ENCODE measurements at places on chromosomes 16 and 17. TPM values are rescaled to one million over a fixed set of nuclear protein-coding genes. Genes with fewer than 3 reads are reported as not detected.

The VMO1 gene
- 19.3 TPM for total RNA-seq

The CSH2 gene
- not detected for total RNA-seq

The KIF2B gene
- total RNA-seq = not detected

The ADAM11 gene
- 0.45 TPM for total RNA-seq

The KRTAP4-5 gene
- not detected for total RNA-seq

The GHDC gene
- total RNA-seq = 26.0 TPM

The OTOP2 gene
- total RNA-seq = not detected

The ADGRG1 gene
- 33.0 TPM for total RNA-seq

The CACNG3 gene
- not detected for total RNA-seq

The TSC2 gene
- 92.4 TPM for total RNA-seq

The LPO gene
- total RNA-seq = not detected

The WNT9B gene
- 0.84 TPM for total RNA-seq

The GUCY2D gene
- total RNA-seq = not detected

DNA sequence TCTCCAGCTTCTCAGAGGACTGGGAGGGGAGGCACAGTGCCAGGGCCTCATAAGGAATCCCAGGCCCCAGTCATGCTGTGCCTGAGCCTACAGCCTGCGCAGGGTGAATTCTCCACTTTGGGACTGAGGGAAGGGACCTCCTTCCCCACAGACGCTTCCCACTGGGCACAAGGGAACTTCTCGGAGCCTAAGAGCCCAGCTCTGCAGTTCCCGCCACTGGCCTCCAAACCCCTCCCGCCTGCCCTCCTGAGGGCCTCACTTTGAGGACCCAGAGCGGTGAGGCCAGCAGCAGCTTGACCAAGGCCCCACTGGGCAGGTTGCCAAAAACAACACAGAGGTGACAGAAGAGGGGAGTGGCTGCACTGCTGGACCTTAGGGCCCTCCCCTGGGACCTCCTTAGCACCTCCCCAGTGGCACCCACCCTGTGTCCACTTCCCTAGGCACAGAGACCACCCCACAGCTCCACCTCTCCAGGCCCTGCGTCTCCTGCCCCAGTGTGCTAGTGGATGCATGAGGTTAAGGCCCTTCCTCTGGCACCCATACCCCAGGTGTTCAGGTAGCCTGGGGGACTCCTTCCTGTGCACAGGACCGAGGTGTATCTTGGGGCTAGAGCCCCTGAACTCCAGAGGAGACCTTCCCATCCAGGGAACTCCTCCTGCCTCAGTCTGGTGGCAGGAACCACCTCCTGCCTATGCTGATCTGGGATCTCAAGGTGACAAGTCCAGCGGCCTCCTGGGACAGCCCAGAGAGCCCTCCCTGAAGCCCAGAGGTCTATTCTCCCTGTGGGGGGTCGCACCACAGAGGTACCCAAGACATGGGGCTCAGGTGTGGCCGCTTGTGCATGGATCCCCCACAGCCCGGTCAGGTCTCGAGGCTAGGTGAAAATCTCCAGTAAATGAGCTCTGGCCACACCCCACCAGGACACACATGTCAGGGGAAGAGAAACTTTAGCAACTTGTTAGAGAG, 3.4 kb downstream of the CASKIN2 start:
- DNase-seq = no peak

GRCh38 chr17:77217566-77217965, 76.8 kb downstream of the SEC14L1 start:
- peak; percentile 40 for DNase-seq

- DNase-seq = peak; percentile 83
These were observed 5.8 kb downstream of the PRSS8 start for GRCh38 chr16:31129568-31130335.

DNA sequence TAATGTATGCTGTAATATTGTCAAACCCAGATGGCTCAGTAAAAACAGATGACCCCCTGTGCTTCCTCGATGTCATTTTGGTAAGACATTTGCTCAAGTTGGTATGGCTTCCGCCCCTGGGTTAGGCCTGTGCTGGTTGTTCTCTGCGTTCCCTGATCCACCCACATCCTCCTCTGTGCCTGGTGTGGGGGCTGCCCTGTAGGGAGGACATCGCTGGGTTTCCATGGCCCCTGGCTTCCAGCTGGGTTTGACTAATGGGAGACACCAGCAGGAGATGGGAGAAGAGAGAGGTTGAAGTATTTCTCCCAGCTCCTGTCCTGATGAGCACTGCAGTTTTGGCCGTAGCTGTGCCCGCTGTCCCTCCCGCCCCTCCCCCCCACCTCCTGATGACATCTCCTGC, 4.4 kb upstream of the MFAP4 start:
- DNase-seq = peak; percentile 47

- DNase-seq = no peak
These were observed 98.6 kb downstream of the GNAO1 start for GRCh38 chr16:56289862-56290261.

DNA sequence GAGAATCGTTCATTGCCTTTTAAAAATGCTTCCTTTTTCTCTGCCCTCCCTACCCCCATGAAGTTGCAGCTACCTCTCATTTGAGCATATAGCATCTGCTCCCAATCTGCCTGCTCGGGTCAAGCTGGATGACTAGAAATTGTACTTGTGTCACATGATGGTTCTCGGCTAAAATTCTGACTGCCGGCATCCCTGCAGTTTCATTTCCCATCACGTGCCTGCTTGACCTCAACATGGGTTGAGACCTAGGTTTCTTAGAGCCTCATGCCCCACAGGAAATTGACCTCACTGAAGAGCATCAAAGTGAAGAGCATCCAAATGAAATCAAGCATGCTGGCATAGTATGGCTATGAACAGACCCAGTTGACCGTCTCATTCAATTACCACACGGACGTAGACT, 581.6 kb upstream of the PSMD7 start:
- DNase-seq = no peak

DNA sequence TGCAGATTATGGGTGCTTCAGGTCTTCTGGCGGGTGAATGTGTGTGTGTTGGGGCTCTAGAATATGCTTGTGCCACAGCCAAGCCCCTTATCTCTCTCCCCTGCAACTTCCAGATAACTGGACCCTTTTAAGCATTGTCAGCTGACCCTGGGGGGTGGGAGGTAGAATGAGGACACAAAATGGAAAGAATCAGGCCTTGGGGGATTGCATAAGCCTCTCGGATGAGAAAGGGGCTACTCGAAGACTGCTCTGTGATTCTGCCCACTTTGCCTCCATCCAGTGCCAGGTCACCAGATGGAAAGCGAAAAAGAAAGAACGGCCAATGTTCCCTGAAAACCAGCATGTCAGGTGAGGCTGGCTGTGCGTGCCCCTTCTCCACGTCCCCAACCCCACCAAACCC, 13.8 kb downstream of the THRA start:
- no peak for DNase-seq

- DNase-seq = no peak
These were observed 94.8 kb upstream of the AKTIP start for GRCh38 chr16:53597776-53598175.

GRCh38 chr17:983921-984320, 4.3 kb upstream of the NXN start:
- DNase-seq = no peak

DNA sequence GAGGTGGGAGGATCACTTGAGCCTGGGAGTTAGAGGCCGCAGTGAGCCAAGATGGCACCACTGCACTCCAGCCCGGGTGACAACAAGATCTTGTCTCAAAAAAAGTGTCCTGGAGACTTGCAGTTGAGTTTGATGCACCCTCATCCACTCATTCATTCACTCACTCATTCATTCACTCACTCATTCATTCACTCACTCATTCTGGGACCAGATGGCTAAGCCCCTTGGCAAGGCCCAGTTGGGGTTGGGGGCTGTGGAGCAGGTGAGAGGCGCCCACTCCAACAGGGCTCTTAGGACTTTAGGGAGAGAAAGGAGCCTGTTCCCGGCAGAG, 1.1 kb upstream of the AATK start:
- DNase-seq = no peak

DNA sequence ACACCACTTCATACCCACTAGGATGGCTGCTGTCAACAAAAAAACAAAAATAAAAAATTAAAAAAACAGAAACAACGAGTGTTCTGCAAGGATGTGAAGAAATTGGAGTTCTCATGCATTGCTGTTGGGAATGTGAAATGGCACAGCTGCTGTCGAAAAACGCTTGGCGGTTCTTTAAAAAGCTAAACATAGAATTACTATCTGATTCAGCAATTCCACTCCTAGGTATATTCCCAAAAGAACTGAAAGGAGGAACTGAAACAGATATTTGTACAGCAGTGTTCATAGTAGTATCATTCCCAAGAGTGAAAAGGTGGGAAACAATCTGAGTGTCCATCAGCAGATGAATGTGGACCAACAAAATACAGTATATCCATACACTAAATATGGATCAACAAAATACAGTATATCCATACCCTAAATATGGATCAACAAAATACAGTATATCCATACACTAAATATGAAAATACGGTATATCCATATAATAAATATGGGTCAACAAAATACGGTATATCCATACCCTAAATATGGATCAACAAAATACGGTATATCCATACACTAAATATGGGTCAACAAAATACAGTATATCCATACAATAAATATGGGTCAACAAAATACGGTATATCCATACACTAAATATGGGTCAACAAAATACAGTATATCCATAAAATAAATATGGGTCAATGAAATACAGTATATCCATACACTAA, 8.7 kb downstream of the METTL16 start:
- DNase-seq = no peak

- no peak for DNase-seq
These were observed 12.9 kb downstream of the TRIM37 start for GRCh38 chr17:59093702-59094231.

- DNase-seq = no peak
These were observed 206.2 kb downstream of the AXIN2 start for GRCh38 chr17:65355246-65355645.

DNA sequence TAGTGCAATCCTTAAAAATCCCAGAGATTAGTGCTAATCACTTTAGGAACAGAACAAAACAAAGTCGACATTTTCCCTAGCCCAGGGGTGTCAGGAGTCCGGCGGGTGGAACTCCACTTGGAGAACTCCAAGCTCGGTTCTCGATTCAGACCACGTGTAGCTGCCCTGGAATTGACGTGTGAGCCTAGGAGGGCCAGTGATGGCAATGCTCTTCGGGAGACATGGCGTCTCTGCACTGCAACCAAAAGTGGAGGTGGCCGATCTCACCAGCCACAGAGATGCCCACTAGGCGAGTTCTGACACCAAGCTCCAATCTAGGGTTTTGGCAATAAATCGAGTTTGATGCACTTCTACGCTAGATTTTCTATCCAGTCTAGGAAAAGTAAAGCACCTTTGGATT, 17.6 kb downstream of the MAP1LC3B start:
- DNase-seq = no peak

- peak; percentile 70 for DNase-seq
These were observed 10.7 kb upstream of the MEAK7 start for GRCh38 chr16:84514874-84515835.

DNA sequence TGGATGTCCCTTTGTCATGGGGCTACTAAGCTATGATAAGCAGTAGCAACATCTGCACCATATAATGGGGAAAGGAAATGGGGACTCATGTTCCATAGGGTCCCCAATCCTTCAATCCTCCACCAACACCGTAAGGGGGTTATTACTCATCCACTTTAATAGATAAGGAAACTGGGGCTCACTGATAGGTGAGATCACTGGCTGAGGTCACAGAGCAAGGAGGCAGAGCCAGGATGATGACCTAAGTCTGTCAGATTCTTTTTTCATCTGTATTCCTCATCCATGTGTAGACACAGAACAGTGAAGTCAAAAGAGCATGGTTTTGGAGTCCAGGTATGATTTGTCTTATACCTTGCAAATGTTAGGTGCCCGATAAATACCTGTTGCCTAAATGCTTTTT, 10.5 kb upstream of the ADAMTS18 start:
- no peak for DNase-seq

DNA sequence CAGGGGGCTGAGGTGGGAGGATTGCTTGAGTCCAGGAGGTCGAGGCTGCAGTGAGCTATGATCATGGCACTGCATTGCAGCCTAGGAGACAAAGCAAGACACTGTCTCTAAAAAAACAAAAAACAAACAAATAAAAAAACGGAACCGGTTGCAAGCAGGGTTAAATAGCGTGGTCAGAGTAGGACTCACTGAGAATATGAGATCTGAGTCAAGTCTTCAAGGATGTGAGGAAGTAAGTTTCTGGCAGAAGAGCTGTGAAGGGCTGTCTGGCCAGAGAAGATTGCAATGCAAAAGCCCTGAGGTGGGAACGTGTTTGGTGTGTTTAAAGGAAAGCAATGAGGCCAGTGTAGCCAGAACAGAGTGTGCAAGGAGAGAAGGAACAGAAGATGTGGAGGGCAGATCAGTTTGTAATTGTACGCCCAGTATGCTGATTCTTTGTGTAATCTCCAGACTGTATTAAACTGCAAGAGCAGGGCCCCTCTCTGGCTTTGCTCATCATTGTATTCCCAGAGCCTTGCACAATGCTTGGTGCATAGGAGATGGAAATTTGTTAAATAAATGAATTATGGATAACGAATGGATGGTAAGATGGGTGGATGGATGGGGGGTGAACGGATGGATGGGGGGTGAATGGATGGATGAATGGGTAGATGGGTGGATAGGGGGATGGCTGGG, 6.3 kb downstream of the G6PC1 start:
- DNase-seq = no peak

GRCh38 chr16:53651357-53651756, 52.3 kb downstream of the RPGRIP1L start:
- no peak for DNase-seq

DNA sequence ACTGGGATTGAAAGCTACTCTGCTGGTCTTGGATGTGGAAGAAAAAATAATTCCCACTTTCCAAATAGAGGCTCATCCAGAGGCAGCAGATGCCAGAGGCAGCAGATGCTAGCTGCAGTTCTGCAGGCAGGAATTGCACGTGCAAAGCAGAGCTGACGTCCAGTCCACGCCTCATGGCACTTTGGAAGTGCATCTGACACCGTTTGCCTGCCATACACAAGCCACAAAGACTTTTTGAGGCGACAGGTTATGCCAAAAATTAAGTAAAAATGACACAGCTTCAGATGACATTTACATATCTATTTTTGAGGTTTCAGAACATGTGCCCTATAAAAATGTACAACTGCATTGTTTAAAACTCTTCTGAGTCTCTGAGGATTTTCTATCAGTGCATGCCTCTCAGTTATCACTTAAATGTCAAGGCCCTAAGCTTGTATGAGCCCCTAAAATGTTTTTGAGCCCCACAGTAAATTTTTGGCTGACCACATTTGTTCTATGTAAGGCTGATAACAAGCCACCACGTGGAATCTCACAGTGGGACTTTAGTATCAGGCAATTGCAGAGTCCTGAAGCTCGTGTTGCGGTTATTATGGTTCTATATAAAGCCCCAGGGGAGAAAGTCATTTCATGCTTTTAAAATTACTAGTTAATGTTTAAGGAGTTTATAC, 239.2 kb downstream of the PRKCA start:
- DNase-seq = no peak
